ENCODE measurements at places on chromosomes 12 and 14.

- DNase-seq: no peak
These were observed 9.9 kb upstream of the HDAC7 start for GRCh38 chr12:47829584-47829983.

GRCh38 chr12:130044991-130045621 is 117.2 kb upstream of the FZD10 start:
- no peak for DNase-seq

DNA sequence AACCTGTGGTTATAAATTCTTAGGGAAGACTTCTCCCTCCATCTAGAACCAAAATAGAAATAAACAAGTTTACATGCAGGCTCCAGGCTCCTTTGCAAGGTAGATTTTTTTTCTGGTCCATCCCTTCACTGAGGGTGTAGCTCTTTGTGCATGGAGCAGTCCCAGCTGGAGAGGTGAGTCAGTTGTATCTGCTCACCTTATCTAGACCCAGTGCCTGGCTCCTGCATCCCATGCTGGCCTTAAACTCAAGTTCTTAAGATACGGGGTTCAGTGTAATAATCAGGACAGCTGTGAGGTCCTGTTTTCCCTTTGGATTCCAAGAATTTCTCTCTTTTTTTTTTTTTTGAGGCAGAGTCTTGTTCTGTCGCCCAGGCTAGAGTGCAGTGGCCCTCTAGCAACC is 14.8 kb downstream of the ATP6V0A2 start:
- DNase-seq: no peak

DNA sequence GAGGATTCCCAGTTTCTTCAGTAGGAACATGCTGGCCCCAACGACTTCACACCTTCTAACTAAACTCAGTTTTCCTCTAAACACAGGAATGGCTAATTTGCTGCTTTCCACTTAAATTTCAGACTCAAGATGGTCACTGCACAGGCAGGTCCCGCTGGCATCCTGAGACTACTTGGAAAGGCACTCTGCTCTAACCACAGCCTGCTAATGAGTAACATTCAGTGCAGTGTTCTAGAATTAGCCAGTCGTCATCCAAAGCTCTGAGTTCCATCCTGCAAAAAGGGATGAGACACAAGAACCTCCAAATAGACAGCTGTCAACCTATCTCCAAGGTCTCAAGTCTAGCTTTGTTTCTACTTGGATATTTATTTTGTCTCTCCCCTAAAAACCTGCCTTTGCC is 6.0 kb downstream of the CCDC92 start:
- DNase-seq: no peak

GRCh38 chr12:117818400-117818799 is 150.4 kb downstream of the KSR2 start:
- DNase-seq: no peak

GRCh38 chr14:23704890-23705289 is 68.7 kb downstream of the DHRS2 start:
- peak; percentile 30 for DNase-seq

GRCh38 chr12:53059434-53060063 is 9.7 kb downstream of the TNS2 start:
- no peak for DNase-seq

DNA sequence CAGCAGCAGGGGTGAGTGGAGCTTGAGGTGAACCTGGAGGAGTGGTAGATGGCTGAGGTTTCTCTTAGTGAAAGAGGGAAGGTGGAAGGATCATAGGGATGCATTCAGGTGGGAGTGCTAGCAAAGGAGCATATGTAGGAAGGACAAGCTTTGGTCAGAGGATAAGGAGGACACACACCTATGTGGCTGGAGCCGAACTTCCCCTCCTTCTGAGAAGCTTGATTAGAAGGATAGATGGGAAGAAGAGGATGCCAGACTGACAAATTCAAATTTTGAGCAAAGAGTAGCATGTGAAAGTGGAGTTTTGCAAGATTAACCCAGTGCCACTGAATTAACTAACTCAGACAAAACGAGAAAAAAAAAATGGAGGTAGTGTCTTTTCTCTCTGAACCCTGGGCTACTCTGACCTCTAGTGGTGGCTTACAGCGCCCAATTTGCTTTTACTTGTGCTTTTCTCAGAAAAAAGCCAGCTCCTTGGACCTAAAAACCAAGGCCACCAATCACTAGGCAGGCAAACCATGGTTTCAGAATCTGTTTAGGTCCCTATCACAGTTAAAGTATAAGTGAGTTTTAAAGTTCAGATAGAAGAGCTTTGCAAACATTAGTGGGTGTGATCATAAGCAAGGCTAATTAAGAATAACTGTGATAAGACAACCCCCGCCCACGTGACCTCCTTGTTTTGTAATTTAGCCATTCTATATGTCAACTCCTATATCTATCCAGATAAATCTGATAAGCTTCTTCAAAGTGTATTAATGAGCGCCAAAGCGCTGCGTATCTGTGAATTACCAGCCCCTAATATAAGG is 15.5 kb downstream of the EMP1 start:
- DNase-seq: peak; percentile 81

- no peak for DNase-seq
These were observed 153.8 kb downstream of the BCL11B start for GRCh38 chr14:99118046-99118721.

- DNase-seq: no peak
These were observed 92.2 kb downstream of the PIWIL1 start for GRCh38 chr12:130429656-130430505.

DNA sequence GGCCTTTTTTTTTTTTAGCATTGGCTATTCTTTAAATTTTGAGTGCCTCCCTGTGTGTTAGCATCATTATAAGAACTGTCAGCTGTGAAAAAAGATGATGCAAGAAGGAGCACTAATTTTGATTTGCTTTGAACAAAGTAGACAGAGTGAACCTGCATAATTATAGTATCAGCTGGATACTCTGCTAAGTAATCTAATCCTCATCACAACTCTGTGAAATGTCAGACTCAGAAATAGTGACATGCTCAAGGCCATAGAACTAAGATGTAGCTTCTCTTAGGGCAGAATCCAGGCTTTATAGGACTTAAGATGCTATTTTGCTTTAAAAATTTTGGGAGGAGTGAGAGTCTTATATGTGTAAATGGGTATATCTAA is 31.9 kb downstream of the FBXO34 start:
- DNase-seq: peak; percentile 38

DNA sequence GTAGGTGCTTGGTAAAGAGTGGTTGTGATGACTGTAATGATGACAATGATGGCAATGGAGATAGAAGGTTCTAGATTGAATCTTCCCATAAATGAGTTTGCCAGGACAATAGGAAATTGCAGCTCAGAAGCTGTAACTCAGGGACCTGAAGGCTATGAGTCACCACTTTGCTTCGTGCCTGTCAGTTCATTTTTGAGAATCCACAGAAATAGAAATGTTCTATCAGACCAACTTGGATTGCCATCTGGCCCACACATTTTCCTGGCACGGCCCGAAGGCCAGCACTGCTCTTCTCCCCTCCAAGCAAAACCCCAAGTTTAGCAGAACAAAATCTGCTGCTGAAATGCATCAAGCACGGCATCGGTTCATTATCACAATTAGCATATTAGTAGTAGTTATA is 1127.0 kb downstream of the BCL11B start:
- no peak for DNase-seq

DNA sequence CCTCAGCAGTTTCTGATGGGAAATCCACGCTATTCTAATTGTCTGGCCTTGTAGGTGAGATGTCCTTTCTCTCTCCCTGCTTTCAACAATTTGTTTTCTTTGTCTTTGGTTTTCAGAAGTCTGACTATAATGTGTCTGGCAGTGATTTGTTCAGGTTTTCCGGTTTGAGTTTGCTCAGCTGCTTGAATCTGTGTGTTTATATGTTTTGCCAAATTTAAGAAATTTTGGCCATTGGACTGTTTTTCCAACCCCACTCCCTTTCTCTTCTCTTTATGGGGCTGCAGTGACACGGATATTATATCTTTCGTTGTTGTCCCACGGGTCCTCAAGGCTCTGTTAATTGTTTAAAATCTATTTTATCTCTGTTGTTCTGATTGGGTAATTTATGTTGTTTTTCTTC is 105.0 kb downstream of the ADGRD1 start:
- no peak for DNase-seq

DNA sequence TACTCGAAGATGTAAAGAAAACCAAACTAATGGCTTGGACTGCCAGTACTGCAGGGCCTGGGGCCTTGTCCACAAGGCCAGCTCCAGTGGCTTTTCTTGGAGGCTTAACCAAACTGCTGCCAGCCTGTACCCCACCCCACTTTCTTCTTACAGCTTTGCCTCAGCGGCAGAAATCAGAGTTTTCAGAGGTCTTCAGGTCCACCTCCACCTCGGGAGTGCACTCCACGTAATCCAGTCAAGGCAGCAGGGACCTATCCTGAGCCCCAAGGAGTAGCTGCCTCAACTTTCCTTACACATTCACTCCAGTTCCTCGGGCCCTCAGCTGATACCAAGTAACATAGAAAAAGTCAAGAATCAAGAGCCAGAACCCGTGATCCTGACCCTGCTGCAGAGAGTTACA is 19.6 kb downstream of the PRMT8 start:
- DNase-seq: no peak

DNA sequence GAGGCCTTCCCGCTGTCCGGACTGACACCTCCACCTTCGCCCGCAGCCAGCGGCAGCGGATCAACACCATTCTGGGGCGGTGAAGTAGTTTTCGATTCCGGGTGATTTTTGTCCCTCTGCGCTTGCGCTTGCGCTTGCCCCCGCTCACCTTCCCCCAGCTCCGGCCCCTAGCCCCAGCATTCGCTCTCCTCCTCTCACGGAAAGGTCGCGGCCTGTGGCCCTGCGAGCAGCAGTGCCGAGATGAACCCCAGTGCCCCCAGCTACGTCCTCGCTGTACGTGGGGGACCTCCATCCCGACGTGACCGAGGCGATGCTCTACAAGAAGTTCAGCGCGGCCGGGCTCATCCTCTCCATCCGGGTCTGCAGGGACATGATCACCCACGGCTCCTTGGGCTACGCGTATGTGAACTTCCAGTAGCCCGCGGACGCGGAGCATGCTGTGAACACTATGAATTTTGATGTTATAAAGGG is 22.7 kb upstream of the SRGAP1 start:
- DNase-seq: no peak

- no peak for DNase-seq
These were observed 229.7 kb upstream of the NPAS3 start for GRCh38 chr14:32709027-32709426.

- no peak for DNase-seq
These were observed 6.5 kb upstream of the ITPR2 start for GRCh38 chr12:26839512-26839911.

- no peak for DNase-seq
These were observed 166.6 kb downstream of the KITLG start for GRCh38 chr12:88413646-88414045.

- no peak for DNase-seq
These were observed 7.2 kb upstream of the PIK3C2G start for GRCh38 chr12:18254081-18254480.

GRCh38 chr12:52390739-52391617 is 5.5 kb upstream of the KRT84 start:
- DNase-seq: peak; percentile 38

- DNase-seq: no peak
These were observed 13.1 kb downstream of the NKX2-1 start for GRCh38 chr14:36506732-36507614.

DNA sequence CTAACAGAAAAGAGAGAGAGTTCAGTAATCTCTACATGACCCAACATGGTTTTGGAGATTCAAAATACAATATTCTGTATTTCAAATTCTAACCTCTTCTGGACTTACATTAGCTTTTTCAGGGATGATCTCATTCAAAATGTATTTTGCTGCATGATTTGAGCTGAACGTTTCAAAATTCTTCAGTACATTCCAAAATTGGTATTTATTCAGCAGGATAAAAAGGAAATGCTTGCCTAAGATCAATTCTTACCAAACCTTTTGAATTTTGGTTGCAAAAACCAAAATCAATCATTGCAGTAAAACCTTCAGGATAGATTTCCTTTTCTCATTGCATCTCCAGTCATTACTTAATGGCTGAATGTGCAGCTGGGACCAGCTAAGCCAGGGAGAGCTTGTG is 1761.3 kb upstream of the SEL1L start:
- DNase-seq: no peak

DNA sequence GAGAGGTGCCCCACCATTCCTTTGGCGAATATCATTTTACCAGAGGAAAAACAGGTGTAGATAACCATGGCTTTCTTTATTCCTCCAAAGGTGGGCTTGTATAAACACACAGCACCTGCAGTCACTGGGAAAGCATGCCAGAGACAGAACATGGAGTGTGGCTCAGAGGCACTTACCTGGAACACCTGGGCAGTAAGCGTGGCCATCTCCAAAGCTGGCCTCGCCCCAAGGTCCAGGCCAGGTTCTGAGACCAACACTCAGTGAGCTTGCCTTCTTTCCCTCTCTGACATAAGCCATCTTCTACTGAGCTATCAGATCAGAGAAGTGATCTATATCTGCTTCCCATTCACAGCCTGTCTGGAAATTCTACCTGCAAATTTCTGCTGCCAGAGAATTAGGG is 70.5 kb downstream of the NUAK1 start:
- DNase-seq: no peak

DNA sequence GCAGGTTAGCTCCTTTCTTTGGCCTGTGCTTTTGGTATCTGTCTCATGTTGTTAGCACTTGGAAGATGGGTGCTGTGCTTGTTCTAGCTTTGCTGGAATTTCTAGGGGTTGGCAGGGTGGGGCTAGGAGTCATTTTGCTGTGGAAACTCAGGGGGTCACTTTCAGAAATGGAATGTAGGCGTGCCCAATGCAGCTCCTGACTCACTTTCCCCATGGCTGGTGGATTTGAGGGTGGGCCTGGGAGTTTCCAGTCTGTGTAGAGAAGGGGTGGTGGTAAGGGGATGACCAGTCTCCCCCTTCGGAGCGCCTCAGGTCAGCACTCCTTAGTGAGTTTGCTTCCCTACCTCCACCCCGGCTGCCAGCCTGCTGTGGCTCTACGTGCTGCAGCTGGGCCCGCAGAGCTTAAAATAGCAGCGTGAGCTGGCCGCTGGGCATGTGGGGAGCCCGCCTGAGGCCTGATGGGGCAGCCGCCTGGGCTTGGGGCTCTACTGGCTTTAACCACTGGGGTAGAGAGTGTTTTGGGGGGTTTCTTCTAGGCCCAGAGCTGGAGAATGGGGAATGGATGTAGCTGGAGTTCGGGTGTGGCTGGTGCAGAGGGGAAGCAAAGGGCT is 108.2 kb downstream of the TSPAN9 start:
- no peak for DNase-seq

GRCh38 chr12:117035287-117035686 is 63.9 kb downstream of the TESC start:
- DNase-seq: no peak

DNA sequence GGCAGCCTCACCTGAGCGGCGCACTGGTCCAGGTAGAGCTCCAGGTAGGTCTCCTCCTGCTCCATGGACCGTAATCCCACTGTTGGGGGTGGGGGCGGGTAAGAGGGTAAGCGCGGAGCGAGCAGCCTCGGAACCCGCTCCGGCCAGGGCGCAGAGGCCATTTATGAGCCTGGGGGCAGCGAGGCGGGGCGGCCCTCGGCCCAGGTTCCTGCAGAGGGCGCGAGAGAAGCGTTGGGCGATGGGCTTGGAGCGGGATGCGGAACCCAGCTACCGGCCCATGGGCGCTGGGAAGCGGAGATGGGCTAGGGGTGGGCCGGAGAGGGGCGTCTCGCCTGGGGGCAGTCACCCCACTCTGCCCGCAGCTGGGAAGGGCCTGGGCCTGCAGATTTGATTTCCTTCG is at the start of gene TBPL2:
Gene TBPL2 (minus strand): TSS at position 232 of the 400 bp plus-strand sequence. CDS start 167 bp downstream, at position 65.
- DNase-seq: no peak

GRCh38 chr12:116143909-116144308 is 133.6 kb downstream of the MED13L start:
- no peak for DNase-seq

All from erythroblast (primary cell).